ENCODE measurements at places on chromosomes 5 and 9. TPM values are rescaled to one million over a fixed set of nuclear protein-coding genes. Genes with fewer than 3 reads are reported as not detected.

Gene LCN6
- total RNA-seq = not detected

Gene OLFML2A
- 0.33 TPM for total RNA-seq

Gene CNTNAP3
- total RNA-seq = not detected

Gene CDC20B
- total RNA-seq = 0.18 TPM

Gene CD180
- not detected for total RNA-seq

Gene FSTL4
- total RNA-seq = not detected

DNA sequence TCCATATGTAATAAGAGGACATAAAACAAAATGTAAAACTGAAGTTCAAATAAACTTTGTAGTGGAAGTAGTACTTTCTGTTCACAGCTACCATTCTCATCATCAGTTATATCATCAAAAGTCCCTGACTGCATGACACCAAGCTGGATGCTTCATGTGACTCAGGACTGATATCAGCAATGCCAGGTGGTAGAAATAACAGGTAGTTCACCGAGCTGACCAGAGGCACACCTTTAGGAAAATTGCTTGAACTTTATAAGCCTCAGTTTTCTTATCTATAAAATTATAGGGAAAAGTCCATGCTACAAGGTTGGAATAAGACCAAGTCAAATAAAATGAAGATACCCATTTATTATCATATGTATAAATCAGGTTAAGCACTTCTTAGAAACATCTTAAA, 124.9 kb upstream of the PTGER4 start:
- no peak for DNase-seq

GRCh38 chr9:82332018-82332773, 343.6 kb downstream of the SPATA31D1 start:
- peak; percentile 86 for DNase-seq

DNA sequence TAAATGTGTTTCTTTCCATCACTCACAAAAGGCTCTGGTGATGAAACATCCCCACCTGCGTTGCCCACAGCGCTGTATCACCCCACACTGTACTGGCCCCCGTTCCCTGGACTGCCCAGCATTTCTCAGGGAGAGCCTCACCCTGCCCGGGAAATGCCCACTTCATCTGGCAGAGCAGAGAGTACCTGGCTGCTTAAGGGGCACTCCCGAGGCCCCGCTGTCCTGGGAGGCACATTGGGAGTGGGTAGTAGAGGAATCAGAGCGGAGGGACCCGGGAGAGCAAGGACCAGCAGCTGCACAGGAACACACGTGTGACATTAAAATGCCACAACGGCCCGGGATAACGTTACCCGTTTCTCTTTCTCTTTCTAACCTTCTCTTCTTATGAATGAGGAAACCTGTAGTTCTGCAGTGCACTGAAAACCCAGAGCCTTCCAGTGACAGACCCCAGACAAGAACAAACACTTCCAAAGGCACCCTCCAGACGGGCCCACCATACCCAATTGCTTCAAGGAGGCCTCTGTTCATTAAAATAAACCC, 110.0 kb downstream of the ROR2 start:
- no peak for DNase-seq

DNA sequence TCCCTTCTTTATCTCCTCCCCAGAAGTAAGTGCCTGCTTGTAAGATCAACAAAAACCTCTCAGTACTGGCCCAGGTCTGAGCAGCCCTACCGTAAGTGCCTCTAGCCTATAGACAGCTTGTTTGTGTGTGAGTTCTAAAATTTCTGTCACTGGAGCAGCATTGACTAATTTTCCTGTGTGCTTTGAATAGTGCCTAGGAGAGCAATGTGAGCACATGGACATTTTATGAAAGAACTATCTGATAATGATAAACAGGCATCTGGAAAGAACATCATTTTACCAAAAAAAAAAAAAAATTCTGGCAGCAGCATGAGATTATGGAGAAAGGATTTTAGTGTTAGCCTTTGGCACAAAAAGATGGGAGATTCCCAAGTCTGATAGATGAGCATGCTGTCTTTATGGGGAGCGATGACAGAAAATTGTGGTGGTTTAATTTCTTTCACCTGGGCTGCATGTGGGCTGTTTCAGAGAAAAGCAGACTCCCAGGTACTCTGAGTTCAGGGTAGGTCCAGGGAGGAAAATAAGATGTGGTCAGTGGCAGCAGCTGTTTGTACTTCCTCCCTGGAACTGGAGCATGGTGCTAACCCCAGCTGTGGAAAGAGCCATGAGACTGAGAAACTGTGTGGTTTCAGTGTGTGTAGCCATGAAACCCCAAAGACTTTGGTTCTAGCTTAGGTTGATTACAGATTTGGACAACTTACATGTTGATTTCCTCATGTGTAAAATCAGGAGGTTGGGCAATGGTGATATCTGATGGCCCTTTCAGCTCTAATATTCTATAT, 419.9 kb downstream of the NTRK2 start:
- DNase-seq = no peak

DNA sequence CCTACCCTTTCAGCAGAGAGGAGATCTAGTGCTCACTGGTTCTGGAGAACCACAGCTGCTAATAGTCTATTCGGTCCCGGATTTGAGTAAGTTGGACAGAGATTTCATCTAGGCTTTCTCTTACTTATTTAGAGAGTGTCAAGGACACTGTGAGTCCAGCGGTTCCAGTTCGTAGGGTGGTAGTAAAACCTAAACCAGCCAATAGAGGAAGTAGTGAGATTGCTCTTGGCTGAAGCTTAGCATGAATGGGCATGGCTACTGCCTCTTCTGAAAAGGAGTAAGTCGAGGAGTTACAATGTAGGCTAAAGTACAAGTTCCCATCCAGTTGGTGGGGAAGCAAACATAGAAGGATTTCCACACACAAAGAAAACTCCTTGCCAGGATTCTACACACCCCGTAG, 109.6 kb upstream of the MOCS2 start:
- DNase-seq = no peak

DNA sequence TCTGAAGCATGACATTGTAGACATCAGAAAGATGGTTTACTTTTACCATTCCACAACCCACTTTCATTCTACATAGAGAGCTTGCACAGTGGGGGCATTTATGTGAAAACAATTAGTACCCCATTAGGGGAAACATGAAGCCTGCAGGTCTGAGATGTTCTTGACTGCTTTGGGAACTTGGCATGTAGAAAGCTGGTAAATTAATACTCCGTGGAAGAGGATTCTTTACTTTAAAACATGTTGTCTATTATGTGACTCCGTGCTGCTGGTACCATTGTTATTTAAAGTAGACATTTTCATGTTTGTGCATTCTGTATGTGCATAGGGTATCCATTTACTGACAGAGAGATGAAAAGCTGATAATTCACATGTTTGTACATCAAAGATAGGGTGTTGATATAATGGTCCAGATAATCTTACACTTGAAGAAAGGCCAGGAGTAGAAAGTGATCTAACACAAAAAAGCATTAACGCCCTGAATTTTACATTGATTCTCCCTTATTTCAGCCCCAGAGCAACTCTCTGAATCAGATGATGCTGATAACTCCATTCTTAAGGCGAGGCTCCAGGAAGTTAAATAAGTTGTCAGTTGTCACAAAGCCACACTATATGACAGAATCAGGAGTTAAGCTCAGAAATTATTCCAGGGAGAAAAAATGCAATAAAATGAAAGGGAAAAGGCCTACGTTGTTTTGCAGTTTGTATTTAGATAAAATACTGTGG, 50.1 kb upstream of the CD180 start:
- DNase-seq = no peak

DNA sequence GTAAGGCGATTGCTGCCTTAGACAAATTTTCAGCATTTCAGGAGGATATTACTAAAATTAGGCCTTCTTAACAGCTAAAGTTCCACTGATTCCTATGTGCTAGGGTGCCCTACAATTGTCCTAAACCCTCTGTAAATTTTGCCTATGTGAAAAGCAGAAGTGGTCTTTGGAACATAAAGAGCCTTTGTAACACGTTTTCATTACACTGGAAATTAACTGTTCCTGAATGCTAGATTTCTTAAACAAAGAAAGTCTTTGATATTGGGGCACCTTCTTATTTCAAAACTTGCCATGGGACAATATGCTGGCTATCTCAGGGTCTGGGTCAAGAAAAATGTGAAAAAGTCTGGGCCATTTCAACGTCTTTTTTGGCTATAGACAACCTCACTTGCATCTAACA, 60.4 kb upstream of the MOCS2 start:
- no peak for DNase-seq

GRCh38 chr5:155013526-155013925, at the start of gene KIF4B:
KIF4B (plus strand) TSS chr5:155013755; CDS start chr5:155013860, 105 bp downstream.
- DNase-seq = no peak

DNA sequence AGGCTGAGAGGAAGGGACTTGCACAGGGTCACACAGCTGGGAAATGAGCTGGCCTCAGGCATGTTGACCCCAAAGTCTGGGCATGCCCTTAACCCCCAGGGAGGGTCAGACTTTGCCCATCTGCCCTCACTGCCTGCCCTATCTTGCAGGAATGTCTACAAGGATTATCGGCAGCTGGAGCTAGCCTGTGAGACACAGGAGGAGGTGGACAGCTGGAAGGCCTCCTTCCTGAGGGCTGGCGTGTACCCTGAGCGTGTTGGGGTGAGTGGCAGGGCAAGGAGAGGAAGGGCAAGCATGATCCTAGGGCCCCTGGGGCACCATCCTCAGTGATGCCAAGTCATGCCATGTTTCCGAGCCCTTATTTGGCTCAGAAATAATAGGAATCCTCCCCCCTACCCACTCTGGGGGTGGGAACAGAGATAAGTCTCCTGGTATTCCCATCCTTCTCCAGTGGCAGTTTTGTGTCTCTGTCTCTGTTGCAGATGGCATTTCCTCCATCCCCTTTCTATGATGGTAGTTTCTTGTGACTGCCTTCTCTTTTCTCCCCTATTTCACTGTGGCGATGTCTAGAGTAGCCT, 28.5 kb downstream of the GOLGA2 start:
- DNase-seq = no peak

DNA sequence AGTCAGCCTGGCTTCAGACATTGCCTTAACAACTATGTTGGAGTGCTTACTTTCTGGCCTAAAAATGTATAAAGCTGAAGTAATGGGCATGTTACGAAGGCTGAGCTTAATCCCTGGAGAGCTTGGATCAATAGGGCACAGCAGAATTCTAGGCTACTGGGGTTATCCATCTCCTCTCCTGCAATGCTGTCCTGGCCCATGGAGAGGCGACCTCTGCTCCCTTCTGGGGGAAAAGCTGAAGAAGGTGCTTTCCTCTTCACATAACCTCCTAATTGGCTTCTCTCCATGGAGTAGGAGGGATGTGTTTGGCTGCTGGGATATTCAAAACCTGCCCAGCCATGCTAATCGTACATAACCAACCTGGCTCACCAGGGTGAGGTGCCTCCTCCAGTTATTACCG, 403.5 kb downstream of the DMRT2 start:
- DNase-seq = no peak

- DNase-seq = no peak
Observed at GRCh38 chr5:150133581-150134197, 22.0 kb downstream of the PDGFRB start.
